ENCODE measurements at places on chromosomes 12 and 14. TPM values are rescaled to one million over a fixed set of nuclear protein-coding genes. Genes with fewer than 3 reads are reported as not detected.
A peak's percentile ranks its signal among the peaks of the same experiment; 100 is the strongest.

DNA sequence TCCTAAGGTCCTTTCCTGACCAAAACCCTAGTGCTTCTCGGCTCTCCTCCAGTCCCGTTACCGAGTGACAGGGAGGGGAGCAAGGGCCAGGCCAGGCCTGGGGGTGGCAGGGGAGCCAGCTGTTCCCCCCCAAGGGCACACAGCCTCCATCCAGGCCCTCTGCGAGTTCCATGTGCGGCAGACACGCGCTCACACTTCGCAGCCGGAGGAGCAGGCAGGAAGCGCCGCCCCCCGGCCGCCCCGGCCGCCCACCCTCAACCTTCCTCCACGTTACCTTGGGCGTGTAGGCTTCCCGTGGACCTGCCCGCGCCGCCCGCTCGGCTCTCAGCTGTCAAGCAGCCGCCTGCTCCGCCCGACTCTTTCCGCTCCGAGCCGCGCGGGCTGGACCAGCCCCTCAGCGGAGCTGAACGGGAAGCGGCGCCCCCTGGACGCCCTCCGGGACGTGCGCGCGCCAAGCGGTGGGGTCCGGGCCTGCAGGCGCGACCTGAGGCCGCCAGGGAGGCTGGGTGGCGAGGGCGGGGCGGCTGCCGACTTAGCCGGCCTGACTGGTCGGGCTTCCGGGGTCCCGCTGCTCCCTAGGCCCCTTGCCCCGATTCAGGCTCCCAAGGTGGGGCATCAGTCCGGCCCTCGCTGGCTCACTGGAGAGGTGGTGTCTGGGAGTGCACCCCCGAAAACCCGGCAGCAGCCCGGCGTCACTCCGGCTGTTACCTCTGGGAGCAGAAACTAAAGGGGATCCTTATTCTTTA is at the start of gene CRACR2A:
Gene CRACR2A, minus strand, starts transcription at position 369 of the 746 bp plus-strand sequence. CDS start 56,110 bp downstream, outside the sequence.
- DNase-seq = peak; percentile 22

- DNase-seq = no peak
Observed at GRCh38 chr12:11673666-11674461, 24.4 kb downstream of the ETV6 start.

- DNase-seq = no peak
Observed at GRCh38 chr14:23566112-23566777, 1.3 kb downstream of the AP1G2 start.

- no peak for DNase-seq
Observed at GRCh38 chr12:132397934-132398385, 68.6 kb upstream of the GALNT9 start.

- no peak for DNase-seq
Observed at GRCh38 chr12:20487519-20487918, 119.2 kb downstream of the PDE3A start.

- DNase-seq = no peak
Observed at GRCh38 chr12:14261096-14261495, 104.4 kb upstream of the ATF7IP start.

The SOX5 gene
- 1.7 TPM for total RNA-seq

The FAM90A1 gene
- total RNA-seq = not detected

The ANKRD52 gene
- 9.6 TPM for total RNA-seq

The SH2B3 gene
- 20.5 TPM for total RNA-seq

The KIF26A gene
- total RNA-seq = 0.05 TPM

The RBP5 gene
- total RNA-seq = not detected

The TAS2R31 gene
- total RNA-seq = 1.5 TPM
